Inflammatory macrophage treated with lipopolysaccharide for 1 hour (primary cell): ENCODE measurements at places on chromosomes 2 and 18.

GRCh38 chr2:203646266-203646864, 60.1 kb upstream of the CD28 start:
- DNase-seq, result no peak

DNA sequence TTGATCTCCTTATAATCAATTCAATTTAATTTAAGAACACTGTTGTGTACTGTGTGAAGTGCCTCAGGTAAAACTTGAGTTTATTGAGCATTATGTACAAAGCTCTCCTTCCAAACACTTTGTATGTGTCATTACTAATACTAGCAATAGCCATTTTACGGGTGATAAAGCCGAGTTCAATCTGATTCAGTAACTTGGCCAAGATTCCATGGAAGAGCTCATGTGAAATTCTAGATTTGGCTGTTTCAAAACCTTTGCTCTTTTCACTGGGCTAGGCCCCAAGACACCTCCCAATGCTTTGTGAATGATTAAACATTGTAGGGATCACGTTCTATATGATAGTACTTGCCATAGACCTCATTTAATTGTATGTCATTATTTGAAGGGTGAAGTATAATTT, 8.9 kb upstream of the NFE2L2 start:
- no peak for DNase-seq

DNA sequence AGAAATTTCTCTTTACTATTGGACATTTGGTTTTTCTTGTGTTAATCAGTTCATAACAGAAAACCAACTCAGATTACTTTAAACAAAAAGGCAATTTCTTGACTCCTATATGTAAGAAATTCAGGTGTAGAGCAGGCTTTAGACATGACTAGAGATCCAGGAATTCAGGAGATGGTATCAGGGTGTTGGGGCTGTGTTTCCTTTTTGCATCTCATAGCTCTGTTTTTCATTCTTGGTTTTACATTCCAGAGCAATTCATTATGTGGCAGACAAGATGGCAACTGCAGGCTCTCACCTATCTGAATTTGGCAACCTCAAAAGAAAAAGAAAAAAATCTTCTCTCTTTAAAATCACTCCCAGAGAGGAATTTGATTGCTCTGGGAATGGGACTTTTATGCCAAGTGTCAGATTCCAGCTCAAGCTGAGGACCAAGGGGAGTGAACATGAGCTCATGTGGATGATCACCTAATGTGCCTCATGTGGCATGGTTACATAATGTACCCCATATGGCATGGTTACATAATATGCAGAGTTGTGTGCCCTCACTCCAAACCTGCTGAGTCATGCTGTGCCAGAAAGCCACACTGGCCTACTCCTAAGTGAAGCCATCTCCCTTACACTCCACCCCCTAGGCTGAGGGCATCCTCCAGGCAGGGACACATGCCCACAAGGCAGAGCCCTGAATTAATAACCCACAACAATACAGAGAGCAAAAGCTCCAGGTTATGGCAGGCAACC, 282.7 kb downstream of the MBD2 start:
- no peak for DNase-seq

DNA sequence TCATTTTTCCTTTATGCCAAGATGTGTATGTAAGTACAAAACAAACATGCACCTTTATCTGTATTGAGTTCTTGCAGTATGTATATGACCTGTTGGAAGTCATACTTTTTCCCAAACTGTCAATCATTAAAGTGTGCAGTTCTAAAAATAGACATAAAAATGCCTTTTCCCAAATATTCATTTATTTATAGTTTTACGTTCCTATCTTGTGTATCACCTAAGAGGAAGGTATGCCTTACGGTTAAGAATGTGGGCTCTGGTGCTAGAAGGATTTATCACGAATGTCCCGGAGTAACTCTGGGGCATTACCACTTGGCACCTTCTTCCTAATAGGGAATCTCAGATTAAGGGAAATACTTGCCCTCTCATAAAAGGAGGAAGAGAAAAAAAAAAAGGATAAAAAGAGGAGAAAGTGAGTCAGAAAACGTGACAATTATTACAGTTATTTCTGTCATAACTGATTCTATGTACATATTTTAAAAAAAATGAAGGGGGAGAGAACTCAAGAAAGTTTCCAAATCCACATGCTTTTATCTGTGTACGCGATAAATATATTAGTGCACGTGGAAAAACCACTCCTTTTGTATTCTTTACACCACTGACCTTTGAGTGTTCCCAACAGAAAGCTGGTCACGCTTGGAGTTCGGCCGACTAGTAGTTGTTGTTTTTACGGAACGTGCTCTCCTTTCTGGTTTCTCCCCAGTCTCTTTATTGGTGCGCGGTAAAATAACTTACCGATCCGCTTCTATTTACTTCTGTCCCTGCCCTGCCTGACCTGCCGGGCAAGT, 721 bp downstream of the MCEE start:
- no peak for DNase-seq

DNA sequence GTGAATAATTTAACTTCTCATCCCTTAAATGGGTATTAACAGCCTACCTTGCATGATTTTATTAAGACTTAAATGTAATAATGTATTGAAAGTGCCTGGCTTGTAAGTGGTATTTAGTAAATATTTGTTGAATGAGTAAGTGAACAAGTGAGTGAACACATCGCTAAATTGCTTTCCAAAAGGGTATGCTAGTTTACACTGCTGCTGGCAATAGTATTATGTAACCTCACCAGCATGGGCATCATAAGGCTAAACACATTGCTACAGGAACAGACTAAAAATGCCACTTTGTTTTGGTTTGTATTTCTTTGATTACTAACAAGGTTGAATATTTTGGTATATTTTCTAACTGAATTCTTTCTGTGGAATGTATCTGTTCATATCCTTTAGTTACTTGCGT, 9.8 kb downstream of the WDR43 start:
- peak; percentile 44 for DNase-seq

- DNase-seq, result peak; percentile 13
Measured at GRCh38 chr2:48946449-48947048, 191.0 kb upstream of the LHCGR start.

DNA sequence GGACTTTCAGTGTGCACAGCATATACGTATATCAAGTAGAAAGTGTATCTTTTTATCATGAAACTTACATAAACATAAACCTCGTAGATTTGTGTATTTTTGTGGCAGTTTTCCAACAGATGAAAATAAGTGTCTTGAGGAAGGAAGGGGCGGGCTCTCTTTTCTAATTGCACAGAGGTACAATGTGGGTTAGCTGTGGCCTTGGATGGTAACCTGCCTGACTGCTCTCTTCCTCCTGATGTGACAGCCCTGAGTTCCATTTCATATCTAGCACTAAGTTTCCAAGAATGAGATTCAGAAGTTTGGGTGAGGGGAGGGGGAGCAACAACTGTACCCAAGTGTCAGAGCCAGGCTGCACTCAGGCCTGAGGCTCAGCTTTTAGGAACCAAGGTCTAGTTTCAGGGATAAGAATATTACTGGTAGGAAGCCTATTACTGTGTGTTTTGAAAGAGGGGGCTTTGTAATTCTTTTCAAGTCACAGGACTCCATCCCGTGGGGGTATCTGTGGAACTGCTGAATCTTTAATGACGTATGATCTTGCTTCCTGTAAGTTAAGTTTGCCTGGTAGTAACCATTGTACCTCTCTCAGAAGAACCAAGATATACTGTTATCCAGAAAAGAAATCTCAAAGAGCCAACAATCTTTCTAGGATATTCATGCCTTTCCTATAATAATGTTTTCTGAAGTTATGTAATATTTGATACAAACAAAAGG, 483.7 kb downstream of the PTPRM start:
- no peak for DNase-seq

- DNase-seq, result no peak
Measured at GRCh38 chr2:176534798-176535466, 265.7 kb downstream of the MTX2 start.

DNA sequence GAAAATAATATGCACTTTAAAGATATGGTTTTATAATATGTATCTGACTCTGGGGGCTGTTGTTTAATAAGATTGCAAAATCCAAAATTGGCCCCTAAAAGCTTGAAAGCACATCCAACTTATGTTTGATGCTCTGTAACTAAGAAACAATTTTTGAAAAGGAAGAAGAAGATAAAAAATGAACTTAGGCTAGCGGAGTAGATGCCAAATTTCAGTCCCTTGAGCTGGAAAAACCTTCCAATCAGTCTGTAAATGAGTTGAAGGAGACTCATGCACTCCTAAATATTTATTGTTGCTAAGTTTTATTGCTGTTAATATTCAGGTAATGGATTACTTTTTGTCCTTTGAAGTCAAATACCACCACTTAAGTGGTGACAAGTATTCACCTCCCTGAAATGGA, 465.0 kb downstream of the ZEB2 start:
- no peak for DNase-seq

DNA sequence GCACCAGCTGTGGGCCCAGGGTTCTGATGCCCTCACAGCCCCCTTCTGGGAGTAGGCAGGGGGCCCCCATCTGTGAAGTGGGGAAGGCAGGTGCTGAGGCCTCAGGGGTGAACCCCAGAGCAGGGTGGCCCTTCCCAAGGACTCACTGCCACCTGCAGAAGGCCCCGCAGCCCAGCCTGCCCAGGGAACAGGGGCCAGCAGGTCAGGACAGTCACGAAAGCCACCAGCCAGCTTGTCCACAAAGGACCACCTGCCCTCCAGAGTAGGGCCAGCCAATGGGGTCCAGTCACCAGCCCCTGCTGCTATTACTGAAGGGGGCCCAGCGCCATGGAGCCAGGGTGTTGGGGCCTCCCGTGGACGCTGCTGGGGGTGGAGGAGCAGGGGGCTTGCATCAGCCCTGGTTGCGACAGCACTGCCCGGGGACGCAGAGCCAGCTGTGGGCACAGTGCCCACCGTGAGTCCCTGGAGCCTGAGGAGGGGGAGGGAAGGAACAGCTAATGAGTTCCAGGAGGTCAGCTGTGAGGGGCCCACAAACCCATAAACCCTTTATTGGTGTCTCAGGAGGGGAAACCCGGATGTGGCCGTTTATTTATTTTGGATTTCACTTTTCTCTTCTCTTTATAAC, 11.5 kb upstream of the SNED1 start:
- DNase-seq, result peak; percentile 16

GRCh38 chr18:59055345-59056032, 84.2 kb upstream of the SEC11C start:
- no peak for DNase-seq

GRCh38 chr2:110653861-110654260, 24.0 kb downstream of the BUB1 start:
- DNase-seq, result no peak
